ENCODE measurements at places on chromosomes 12 and 14.
A peak's percentile ranks its signal among the peaks of the same experiment; 100 is the strongest.

DNA sequence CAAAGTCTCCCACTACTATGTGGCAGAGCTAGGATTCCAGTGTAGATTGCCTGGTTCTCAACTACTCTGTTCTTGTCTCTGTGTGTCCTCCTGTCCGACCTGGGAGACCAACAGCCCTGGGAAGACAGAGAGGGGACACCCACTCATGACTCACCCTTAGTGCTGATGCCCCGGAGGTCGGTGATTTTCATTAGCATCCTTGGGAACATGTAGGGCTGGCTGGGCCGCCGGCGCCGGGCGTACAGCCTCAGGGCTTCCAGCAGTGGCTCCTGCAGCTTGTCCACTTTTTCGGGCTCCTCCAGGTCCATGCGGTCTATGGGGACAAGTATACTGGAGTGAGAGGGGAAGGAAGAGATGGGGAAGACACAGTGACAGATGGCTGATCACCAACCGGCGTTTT is 5.9 kb upstream of the ITGB7 start:
- DNase-seq = no peak

DNA sequence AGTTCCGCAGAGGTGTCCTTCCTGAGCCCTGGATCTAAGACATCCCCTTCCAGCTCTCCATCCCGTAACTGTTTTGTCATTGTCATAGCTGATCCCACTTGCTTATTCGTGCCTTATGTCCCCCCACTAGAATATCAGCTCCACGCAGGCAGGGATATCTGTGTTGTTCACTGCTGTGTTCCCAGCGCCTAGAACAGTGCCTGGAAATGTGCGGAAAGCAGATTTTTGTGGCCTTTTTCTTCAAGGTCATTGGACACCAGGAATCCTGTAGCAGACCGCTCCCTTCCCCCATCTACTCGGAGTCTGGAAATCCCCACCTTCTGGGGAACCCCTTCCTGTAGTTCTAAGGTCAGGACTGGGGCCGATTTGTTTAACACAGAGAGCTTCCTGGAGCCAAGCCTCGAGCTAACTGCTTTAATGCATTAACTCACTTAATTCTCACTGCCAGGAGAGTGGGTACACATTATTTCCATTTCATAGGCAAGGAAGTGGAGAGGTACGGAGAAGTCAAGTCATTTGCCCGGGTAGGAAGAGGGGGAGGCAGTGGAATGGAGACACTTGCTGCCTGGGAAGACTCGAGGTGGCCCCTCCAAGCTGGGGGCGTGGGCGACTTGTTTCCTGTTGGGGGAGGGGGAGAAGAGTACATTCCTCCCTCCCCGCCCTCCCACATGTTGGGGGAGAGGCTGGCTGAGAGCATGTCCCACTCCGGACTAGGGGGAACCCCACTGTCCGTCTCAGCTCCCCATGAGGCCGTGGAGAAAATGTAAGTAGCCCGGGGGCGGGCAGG is 1.2 kb upstream of the SH2B3 start:
- no peak for DNase-seq

DNA sequence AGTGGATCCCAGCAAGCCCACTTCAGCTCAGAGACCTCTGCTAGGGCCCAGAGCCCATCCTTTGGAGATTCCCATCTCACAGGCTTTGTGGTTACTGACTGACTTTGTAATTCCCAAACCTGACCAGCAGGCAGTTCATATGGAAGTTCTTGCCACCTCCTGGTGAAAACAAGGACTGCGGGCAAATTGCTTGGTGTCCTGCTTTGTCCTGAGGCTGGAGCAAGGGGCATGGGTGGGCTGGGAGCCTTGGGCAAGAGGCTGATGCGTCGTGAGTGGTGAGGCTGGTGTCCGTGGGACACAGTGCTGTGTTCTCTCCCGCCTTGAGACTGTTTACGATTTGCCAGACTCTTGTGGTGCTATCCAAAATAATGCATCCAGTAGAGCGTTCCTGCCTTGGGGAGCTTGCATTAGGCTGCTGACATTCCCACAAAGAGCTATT is 91.0 kb downstream of the LRRC74A start:
- DNase-seq = peak; percentile 78

GRCh38 chr14:96126339-96126782 is 78.3 kb upstream of the BDKRB2 start:
- no peak for DNase-seq

- DNase-seq = no peak
Observed at GRCh38 chr14:59130462-59130861, 58.0 kb upstream of the DAAM1 start.

DNA sequence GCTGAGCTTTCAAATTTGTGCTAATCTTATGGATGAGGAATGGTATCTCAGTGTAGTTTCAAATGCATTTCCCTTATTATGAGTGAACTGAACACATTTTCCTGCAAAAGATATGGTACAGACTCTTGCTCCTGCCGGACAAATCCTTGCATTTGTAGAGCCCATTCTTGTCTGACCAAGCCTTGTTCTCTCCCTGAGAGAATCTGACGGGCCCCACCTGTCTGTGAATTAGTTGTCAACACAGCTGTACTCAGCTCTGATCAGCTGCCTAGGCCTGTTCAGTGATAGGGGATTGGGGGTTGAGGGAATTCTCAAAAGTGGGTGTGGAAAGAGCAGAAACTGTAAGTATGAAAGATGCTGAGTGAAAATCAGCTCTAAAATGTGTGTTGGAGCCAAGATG is 42.8 kb upstream of the SCN8A start:
- no peak for DNase-seq

DNA sequence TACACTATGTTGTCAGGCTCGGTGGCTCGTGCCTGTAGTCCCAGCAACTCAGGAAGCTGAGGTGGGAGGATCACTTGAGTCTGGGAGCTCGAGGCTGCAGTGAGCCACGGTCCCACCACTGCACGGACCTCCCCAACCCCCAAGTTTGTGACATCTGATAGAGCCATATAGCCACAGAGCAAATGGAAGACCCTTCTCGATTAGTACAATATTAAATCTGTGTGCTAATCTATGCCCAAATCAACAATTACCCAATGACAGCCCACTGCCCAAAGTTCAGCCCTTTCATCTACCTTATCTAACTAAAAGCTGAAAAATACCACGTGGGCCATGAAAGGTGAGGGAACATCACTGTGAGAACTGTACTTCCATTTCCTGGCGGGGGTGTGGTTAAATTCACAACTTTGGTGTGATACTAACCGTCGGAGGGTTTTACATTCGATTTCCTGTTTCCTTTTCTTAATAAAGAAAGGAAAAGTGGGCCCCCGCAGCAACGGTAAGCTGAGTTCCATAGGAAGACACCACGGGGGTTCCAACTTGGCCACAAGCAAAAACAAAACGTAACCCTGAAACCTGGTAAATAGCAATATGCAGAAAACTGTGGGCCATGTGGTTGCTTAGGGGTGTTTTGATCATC is 31.2 kb upstream of the FOS start:
- no peak for DNase-seq

GRCh38 chr12:128707488-128707887 is 116.3 kb downstream of the SLC15A4 start:
- no peak for DNase-seq

Measured in NCI-H460 (cell line).